ENCODE measurements at places on chromosomes 2 and 18.

DNA sequence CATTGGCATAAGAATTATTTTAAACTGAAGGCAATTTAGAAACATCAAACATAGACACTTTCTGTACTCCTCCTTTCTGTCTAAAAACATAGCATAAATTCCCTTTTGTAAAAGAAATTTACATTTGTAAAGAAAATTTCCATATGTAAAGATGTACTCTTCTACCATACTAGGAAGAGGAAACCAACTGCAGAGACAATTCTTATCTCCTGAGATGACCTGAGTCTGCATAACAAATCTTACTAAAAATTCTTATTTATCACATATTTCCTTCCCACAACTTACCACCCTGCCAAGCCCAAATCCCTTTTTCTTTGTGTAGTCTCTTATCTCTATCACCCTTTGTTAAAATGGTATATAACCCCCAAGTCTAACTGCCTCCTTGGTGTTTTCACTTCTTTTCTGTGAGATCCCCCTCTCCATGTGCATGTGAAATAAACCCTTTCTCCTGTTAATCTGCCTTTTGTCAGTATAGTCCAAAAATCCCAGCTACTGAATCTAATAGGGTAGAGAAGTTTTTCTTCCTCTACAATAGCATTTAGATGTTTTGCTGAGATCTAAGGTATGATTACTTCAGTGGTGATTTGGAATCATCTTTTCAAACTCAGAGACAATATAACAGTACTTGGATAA, 81.0 kb downstream of the CHN1 start:
- ATAC-seq, result no peak

GRCh38 chr18:69968039-69968438, 20.4 kb upstream of the CD226 start:
- ATAC-seq, result peak; percentile 71

DNA sequence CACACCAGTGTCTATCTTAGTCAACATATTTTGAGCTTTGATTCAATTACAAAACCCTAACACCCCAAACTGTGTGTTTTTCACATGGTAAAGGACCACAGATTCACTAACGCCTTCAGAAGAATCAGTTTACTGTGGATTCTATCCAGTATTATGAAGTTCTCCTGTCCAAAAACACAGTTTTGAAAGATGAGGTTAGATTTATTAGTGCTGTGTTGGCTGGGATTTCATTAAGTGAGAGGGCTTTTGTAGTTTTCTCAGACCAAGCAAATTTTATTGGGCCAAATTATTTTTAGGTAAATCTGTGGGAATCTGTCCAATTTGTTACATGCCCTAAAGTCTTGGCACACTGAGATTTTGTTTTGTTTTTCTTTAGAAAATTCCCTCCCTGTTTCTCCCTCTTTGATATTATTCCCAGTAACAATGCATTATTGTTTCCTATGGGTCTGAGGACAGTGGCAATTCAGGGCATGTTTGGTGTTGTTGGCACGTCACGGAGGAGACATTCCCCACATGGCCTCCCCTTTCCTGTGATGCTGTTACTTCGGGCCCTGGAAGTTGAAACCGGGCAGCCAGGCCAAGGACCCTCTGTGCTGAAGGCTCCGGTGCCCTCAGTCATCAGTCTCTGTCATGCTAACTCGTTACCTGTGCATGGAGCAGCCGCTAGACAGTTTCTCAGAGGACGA, 87.5 kb upstream of the ALKAL2 start:
- ATAC-seq, result no peak

DNA sequence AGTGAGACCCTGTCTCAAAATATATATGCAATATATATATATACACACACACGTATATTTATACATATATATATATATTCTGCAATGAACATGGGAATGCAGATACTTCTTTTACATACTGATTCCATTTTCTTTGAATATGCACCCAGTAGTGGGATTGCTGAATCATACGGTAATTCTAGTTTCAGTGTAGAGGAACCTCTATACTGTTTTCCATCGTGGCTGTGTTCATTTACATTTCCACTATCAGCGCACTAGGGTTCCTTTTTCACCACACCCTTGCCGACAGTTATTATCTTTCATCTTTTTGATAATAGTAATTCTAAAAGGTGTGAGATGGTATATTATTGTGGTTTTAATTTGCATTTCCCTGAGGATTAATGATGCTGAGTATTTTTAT, 52.3 kb upstream of the SLC39A10 start:
- no peak for ATAC-seq

- no peak for ATAC-seq
Measured at GRCh38 chr2:118371515-118371914, 283.2 kb downstream of the INSIG2 start.

DNA sequence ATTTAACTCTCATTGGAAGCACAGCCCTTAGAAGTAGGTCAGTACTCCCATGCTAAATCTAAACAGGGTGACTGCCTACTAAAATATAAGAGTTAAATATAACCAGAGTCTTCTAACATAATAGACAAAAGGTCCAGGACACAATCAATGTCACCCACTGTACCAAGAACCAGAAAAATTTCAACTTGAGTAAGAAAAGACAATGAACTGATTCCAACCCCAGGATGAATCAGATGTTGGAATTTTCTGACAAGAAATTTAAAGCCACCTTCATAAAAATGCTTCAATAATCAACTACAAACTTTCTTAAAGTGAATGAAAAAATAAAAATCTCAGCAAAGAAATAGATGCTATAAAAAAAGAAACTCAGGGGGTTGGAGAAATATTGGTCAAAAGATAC, 71.3 kb upstream of the NPAS2 start:
- ATAC-seq, result no peak

- no peak for ATAC-seq
Measured at GRCh38 chr18:12944709-12945108, 3.1 kb upstream of the SEH1L start.

DNA sequence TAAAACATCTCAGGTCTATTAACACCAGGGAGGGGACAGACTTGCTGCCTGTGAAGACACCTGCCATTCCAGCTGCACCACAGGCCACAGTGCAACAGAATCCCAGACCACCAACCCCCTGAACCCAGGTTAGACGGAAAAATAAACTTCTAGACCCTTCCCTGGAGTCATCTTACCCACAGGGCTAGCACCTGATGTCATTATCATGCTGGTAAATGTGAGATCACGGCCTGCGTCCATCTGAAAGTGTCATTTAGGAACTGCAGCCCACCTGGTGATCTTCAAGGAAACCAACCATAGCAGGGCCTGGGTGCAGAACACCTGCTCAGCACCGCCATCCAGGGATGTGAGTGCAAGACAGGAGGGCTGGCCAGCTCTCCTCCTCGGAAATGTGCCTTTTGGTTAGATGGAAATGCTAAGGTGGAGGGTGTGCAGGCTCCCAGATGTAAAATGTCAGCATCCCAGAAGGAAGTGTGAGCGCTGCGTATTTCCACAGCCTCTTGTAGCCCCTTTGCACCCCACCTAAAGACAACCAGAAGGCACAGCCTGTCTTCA, 80.8 kb downstream of the PTGR3 start:
- no peak for ATAC-seq

- no peak for ATAC-seq
Measured at GRCh38 chr2:233901367-233901766, 15.8 kb upstream of the TRPM8 start.

- ATAC-seq, result no peak
Measured at GRCh38 chr2:46832543-46832942, 83.1 kb downstream of the MCFD2 start.

DNA sequence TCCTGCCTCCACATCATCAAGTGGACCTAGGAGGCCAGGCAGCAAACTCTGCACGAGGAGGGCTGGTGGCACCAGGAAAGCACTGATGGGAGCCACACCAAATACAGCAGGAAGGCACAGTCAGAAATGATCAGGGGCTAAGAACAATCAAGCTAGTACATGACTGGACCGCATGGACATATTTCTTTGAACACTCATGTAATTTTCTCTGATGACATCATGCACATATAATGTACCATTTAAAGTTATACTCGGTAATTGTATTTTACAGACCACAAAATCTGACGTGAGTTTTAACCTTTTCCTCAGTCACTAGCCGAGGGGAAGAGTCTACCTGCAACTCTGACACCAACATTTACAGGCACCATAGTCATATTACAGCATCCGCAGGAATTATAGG, 76.7 kb downstream of the XDH start:
- no peak for ATAC-seq

- no peak for ATAC-seq
Measured at GRCh38 chr2:179165356-179166000, 99.2 kb downstream of the SESTD1 start.

DNA sequence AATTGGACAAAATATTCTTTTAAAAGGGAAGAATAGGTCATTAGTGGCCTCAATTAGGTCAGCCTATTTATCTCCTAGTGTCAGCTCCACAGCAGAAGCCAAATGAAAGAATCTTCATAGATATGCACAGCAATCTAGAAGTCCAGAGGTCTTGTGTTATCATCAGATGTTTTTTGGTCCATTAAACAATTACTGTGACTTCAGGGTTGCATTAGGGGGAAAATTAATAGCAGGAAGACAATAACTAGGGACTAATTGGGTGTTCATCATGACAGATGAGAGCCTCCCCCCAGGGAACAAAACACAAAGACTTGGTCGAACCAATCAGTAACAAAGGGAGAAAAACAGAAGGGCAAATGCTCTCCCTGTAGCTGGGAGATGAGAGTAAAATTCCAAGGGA, 264.7 kb downstream of the PTH2R start:
- ATAC-seq, result no peak

DNA sequence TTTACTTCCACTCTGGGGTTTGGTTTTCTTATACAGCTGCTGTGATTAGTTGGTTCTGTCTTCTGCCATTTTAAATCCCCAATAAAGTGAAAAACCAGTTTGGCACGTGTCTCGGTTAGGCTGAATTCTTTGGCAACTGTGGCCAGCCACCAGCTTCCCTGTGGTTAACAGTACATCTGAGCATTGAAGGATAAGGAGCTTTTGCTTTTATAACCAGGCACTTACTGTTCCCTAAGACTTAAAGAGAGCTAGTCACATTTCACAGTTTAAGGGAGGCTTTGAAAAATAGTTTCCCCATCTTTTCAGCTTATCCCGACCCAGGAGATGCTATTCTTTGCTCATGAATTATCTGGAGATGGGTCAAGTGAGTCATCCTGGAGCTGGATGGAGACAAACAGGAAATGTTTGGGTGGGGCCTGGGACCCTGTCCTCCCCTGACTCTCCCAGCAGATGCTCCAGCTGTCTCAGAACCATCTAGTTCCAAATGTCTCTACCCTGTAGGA, 57.3 kb upstream of the EML6 start:
- ATAC-seq, result no peak

DNA sequence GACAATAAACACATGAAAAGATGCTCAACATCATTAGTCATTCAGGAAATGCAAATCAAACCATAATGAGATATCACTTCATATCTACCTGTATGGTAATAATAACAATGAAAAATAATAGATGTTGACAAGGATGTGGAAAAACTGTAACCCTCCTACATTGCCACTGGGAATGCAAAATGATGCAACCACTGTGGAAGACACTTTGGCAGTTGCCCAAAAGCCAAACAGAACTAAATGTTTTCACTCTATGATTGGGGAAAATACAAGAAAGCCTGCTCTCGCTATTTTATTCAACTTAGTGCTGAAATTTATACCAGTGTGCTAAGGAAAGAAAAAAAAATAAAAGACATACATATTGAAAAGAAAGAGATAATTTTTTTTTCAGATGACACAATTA, 934.5 kb downstream of the CNTNAP5 start:
- no peak for ATAC-seq

GRCh38 chr2:52500561-52500960, 1267.0 kb upstream of the CHAC2 start:
- ATAC-seq, result no peak

All from stimulated activated memory B cell treated with anti-CD40 and anti-IgM and Interleukin-4, amounts not matched to agents 10 μg/mL and 1 μg/mL and 100 μg/mL, for 72 hours (primary cell).